Endothelial cell of umbilical vein (primary cell): ENCODE measurements at places on chromosomes 7 and 10. TPM values are rescaled to one million over a fixed set of nuclear protein-coding genes. Genes with fewer than 3 reads are reported as not detected.

Gene GRID2IP
- polyA plus RNA-seq = 0.02 TPM in 1 of 2 replicates, not detected in the other

Gene CPEB3
- polyA plus RNA-seq = 0.60 and 0.80 TPM in 2 replicates

Gene ARHGEF35
- polyA plus RNA-seq = not detected in 2 replicates

Gene SLC16A9
- polyA plus RNA-seq = 0.35 and 0.38 TPM in 2 replicates

Gene EPO
- polyA plus RNA-seq = not detected in 2 replicates

Gene DENND2A
- 0.03 TPM in 1 of 2 replicates, not detected in the other for polyA plus RNA-seq

Gene SPDYE16
- 0.03 and 0.24 TPM in 2 replicates for polyA plus RNA-seq

Gene FFAR4
- polyA plus RNA-seq = not detected in 2 replicates

Gene RSU1
- 80.2 and 81.2 TPM in 2 replicates for polyA plus RNA-seq

Gene ALOX5
- 0.04 and 0.08 TPM in 2 replicates for polyA plus RNA-seq

Gene PNLIPRP3
- not detected in 2 replicates for polyA plus RNA-seq

Gene SYT15
- 0.50 and 0.65 TPM in 2 replicates for polyA plus RNA-seq

Gene NFE2L3
- 29.6 and 30.8 TPM in 2 replicates for polyA plus RNA-seq

Gene SCIN
- polyA plus RNA-seq = 0.05 and 0.07 TPM in 2 replicates

Gene TEX47
- polyA plus RNA-seq = not detected in 2 replicates

Gene MYL10
- polyA plus RNA-seq = not detected in 2 replicates

Gene PSD
- 0.08 and 0.10 TPM in 2 replicates for polyA plus RNA-seq

Gene CDHR3
- polyA plus RNA-seq = 0.46 and 0.57 TPM in 2 replicates

Gene SGPL1
- 9.4 and 11.4 TPM in 2 replicates for polyA plus RNA-seq

Gene CCL26
- polyA plus RNA-seq = not detected in 2 replicates

Gene TMEM273
- polyA plus RNA-seq = 1.9 and 2.9 TPM in 2 replicates

Gene SSC4D
- 0.88 and 1.1 TPM in 2 replicates for polyA plus RNA-seq

Gene GIMAP8
- 25.3 and 32.2 TPM in 2 replicates for polyA plus RNA-seq

Gene IFIT1B
- polyA plus RNA-seq = not detected in 2 replicates

Gene HSPA12A
- 0.24 and 0.29 TPM in 2 replicates for polyA plus RNA-seq

Gene CPXM2
- 1.8 and 1.9 TPM in 2 replicates for polyA plus RNA-seq

Gene EGR2
- 0.47 and 0.54 TPM in 2 replicates for polyA plus RNA-seq

Gene FHIP2A
- polyA plus RNA-seq = 10.5 and 13.3 TPM in 2 replicates

Gene GATA3
- 7.2 and 9.3 TPM in 2 replicates for polyA plus RNA-seq
